ENCODE measurements at places on chromosomes 12 and 14. TPM values are rescaled to one million over a fixed set of nuclear protein-coding genes. Genes with fewer than 3 reads are reported as not detected.

The FAM181A gene
- not detected for total RNA-seq

The PPP4R3A gene
- 69.0 TPM for total RNA-seq

The ZBTB42 gene
- total RNA-seq, result 3.3 TPM

The CFAP54 gene
- total RNA-seq, result 0.35 TPM

The TAS2R30 gene
- total RNA-seq, result 4.3 TPM

The C12orf56 gene
- total RNA-seq, result 0.80 TPM

DNA sequence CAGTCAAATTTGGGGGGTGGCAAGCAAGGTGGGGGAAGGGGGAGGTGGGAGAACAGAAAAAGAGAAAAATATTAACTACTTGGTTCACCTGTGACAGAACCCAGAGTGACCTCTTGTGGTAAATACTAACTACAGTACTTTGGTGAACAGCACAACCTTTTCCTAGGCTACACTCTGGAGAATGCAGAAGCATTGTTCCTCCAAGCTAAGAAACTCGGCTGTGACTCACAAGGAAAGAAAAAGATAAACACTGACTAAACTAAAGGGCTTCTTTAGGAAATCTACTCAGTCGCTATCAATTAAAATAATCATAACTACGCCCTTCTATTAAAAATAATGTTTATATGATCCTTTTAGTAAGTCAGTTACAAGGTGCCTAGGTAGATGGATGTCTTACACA is 5.4 kb downstream of the KCNH5 start:
- H3K36me3 ChIP-seq, result no peaks in the 10 kb centered on the region
- H3K4me1 ChIP-seq, result no peaks in the 10 kb centered on the region
- DNase-seq, result peak; percentile 19
- H3K27ac ChIP-seq, result no peak overlapping the region

GRCh38 chr14:64786296-64787149 is 82.3 kb downstream of the PLEKHG3 start:
- no peak for DNase-seq
- peaks cover 48% of the 10 kb centered on the region for H3K36me3 ChIP-seq
- H3K4me3 ChIP-seq, result no peak overlapping the region
- no peaks in the 10 kb centered on the region for H3K27me3 ChIP-seq

GRCh38 chr12:42868291-42868690 is 278.7 kb upstream of the PRICKLE1 start:
- H3K36me3 ChIP-seq, result no peaks in the 10 kb centered on the region
- no peak for DNase-seq
- no peak overlapping the region for H3K27ac ChIP-seq
- no peaks in the 10 kb centered on the region for H3K27me3 ChIP-seq
- H3K4me3 ChIP-seq, result no peak overlapping the region
- H3K4me1 ChIP-seq, result no peaks in the 10 kb centered on the region

- no peaks in the 10 kb centered on the region for H3K27me3 ChIP-seq
- H3K36me3 ChIP-seq, result no peaks in the 10 kb centered on the region
- H3K4me1 ChIP-seq, result no peaks in the 10 kb centered on the region
- DNase-seq, result peak; percentile 58
- no peak overlapping the region for H3K4me3 ChIP-seq
Measured at GRCh38 chr12:58364389-58365086, 423.2 kb downstream of the ATP23 start.

- no peak overlapping the region for H3K4me3 ChIP-seq
- H3K27ac ChIP-seq, result no peak overlapping the region
- no peak for DNase-seq
- H3K27me3 ChIP-seq, result no peaks in the 10 kb centered on the region
Measured at GRCh38 chr12:24972078-24972477, 23.2 kb upstream of the BCAT1 start.

DNA sequence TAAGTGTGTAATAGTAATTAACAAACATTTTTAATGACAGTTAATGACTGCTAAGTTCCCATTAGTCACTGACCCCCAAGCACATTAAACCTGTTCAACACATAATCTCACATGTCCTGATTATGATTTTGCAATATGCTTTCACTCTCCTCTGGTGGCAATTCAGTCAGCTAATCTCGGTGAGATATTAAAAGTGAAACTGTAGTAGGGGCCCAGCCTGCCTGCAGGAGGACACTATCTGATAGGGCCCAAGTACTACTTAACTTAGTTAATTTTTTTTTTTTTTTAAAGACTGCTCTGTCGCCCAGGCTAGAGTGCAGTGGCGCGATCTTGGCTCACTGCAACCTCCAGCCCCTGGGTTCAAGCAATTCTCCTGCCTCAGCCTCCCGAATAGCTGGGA is 48.8 kb downstream of the CIT start:
- H3K4me1 ChIP-seq, result no peaks in the 10 kb centered on the region
- H3K27me3 ChIP-seq, result no peaks in the 10 kb centered on the region
- no peak overlapping the region for H3K27ac ChIP-seq
- peaks cover 4% of the 10 kb centered on the region for H3K36me3 ChIP-seq

GRCh38 chr12:121970581-121971300 is 50.9 kb upstream of the BCL7A start:
- no peaks in the 10 kb centered on the region for H3K27me3 ChIP-seq
- H3K27ac ChIP-seq, result no peak overlapping the region
- DNase-seq, result peak; percentile 21

DNA sequence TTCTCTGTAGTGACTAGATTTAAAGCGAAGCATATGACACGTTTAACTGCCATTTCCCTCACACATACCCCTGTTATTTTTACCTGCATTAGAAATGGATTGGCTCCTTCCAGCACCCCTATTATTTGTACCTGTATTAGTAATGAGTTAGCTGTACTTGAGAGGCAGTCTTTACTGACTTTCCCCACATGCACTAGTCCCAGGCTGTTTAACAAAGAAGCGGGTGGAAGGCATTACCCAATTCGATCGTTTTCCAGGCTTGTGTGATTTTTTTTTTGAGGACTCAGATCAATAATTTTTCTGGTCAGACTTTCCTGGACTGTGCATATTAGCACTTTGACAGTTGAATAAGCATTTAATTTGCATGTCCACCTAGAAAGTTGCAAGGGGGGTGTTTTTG is 46.4 kb downstream of the RAD52 start:
- DNase-seq, result no peak
- no peaks in the 10 kb centered on the region for H3K4me1 ChIP-seq
- H3K4me3 ChIP-seq, result no peak overlapping the region
- H3K27me3 ChIP-seq, result no peaks in the 10 kb centered on the region
- peaks cover 79% of the 10 kb centered on the region for H3K36me3 ChIP-seq
- no peak overlapping the region for H3K27ac ChIP-seq

- no peaks in the 10 kb centered on the region for H3K27me3 ChIP-seq
- H3K4me3 ChIP-seq, result no peak overlapping the region
- H3K4me1 ChIP-seq, result no peaks in the 10 kb centered on the region
- DNase-seq, result no peak
- H3K27ac ChIP-seq, result no peak overlapping the region
- no peaks in the 10 kb centered on the region for H3K36me3 ChIP-seq
Measured at GRCh38 chr12:84793558-84794367, 118.8 kb downstream of the SLC6A15 start.

GRCh38 chr14:25090716-25091454 is 40.9 kb upstream of the STXBP6 start:
- no peak overlapping the region for H3K4me3 ChIP-seq
- no peaks in the 10 kb centered on the region for H3K27me3 ChIP-seq
- H3K36me3 ChIP-seq, result no peaks in the 10 kb centered on the region
- no peaks in the 10 kb centered on the region for H3K4me1 ChIP-seq
- no peak for DNase-seq
- H3K27ac ChIP-seq, result no peak overlapping the region

DNA sequence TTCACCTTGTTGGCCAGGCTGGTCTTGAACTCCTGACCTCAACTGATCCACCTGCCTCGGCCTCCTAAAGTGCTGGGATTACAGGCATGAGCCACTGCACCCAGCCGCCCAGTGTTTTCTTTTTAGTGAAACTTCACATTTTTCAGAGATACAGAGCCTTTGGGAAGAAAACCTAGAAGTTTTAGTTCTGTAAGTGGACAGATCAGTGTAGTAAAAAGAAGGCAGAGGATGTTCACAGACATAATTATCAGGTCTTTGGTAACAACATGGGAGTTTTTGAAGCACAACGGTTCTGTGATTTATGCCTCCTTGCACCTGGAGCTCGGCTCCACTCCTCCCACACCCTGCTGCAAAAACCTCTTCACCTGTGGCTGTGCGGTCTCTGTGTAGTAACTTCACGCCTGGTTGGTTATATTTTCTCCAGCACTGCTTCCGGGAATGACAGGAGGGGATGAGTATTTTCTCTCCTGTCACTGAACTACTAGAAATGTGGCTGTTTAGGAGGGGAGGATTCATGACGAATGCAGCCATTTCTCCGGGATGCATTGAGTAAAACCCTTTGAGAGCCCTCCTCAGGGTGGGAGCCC is 67.0 kb downstream of the ARF6 start:
- no peaks in the 10 kb centered on the region for H3K36me3 ChIP-seq
- no peaks in the 10 kb centered on the region for H3K27me3 ChIP-seq
- no peak overlapping the region for H3K27ac ChIP-seq
- no peak overlapping the region for H3K4me3 ChIP-seq
- H3K4me1 ChIP-seq, result peaks cover 5% of the 10 kb centered on the region
- no peak for DNase-seq

GRCh38 chr14:104139460-104140212 is 1.2 kb downstream of the KIF26A start:
- no peaks in the 10 kb centered on the region for H3K36me3 ChIP-seq
- peak overlapping the region; percentile 48 for H3K4me3 ChIP-seq
- peak overlapping the region; percentile 20 for H3K27ac ChIP-seq
- peaks cover 51% of the 10 kb centered on the region for H3K27me3 ChIP-seq
- no peak for DNase-seq
- H3K4me1 ChIP-seq, result peaks cover 41% of the 10 kb centered on the region

- no peak overlapping the region for H3K27ac ChIP-seq
- H3K36me3 ChIP-seq, result peaks cover 4% of the 10 kb centered on the region
- no peaks in the 10 kb centered on the region for H3K27me3 ChIP-seq
Measured at GRCh38 chr12:120532701-120533238, 1.4 kb upstream of the RNF10 start.

DNA sequence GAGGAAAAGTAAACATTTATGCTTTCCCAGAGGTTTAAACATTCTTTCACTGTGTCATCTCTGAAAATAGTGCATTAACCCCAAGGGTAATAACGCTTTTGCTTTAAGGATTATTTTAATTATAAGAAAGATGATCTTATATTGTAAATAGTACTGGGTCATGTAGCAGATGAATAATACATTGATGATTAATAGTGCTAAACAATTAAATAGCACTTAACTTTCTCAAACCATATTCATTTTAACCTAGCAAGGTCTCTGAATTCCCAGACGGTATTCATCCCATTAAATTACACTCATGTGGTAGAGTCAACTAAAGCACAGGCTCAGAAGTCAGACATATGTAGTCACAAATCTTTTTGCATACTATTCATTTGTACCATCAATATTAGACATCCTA is 115.6 kb upstream of the FAR2 start:
- DNase-seq, result no peak
- no peak overlapping the region for H3K27ac ChIP-seq
- no peak overlapping the region for H3K4me3 ChIP-seq
- no peaks in the 10 kb centered on the region for H3K4me1 ChIP-seq
- no peaks in the 10 kb centered on the region for H3K27me3 ChIP-seq
- H3K36me3 ChIP-seq, result no peaks in the 10 kb centered on the region

DNA sequence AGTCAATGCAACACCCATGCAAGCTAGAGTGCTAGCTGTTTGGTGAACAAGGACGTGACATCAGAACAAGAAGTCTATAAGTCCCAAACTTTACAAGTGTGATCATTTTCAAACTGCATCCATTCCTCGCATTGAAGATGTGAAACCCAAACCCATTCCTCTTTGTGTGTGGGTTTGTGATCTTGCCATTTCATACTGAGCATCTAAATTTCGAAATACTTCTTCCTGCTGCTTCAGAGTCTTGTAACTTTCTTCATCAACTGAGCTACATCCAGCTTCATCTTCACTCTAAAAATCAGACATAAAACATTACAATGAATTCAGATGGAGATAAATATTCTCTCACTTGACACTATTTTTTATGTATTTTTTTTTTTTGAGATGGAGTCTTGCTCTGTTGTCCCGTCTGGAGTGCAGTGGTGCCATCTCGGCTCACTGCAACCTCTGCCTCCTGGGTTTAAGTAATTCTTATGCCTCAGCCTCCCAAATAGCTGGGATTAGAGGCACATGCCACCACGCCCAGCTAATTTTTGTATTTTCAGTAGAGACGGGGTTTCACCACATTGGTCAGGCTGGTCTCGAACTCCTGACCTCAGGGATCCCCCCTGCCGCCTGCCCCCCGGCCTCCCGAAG is 4.8 kb upstream of the ZCCHC8 start:
- no peak overlapping the region for H3K4me3 ChIP-seq
- no peak overlapping the region for H3K27ac ChIP-seq
- H3K36me3 ChIP-seq, result peaks cover 59% of the 10 kb centered on the region
- no peak for DNase-seq
- peaks cover 5% of the 10 kb centered on the region for H3K4me1 ChIP-seq
- H3K27me3 ChIP-seq, result no peaks in the 10 kb centered on the region

GRCh38 chr14:60975551-60975950 is 5.3 kb downstream of the TRMT5 start:
- no peaks in the 10 kb centered on the region for H3K27me3 ChIP-seq
- H3K4me3 ChIP-seq, result no peak overlapping the region
- H3K36me3 ChIP-seq, result peaks cover 8% of the 10 kb centered on the region

- H3K4me3 ChIP-seq, result no peak overlapping the region
- H3K27me3 ChIP-seq, result no peaks in the 10 kb centered on the region
- peaks cover 17% of the 10 kb centered on the region for H3K4me1 ChIP-seq
- DNase-seq, result peak; percentile 11
Measured at GRCh38 chr12:992647-993046, 1.6 kb downstream of the ERC1 start.

- peak overlapping the region; percentile 90 for H3K27ac ChIP-seq
- peaks cover 8% of the 10 kb centered on the region for H3K4me1 ChIP-seq
- no peaks in the 10 kb centered on the region for H3K27me3 ChIP-seq
- peak overlapping the region; percentile 70 for H3K4me3 ChIP-seq
- DNase-seq, result no peak
Measured at GRCh38 chr12:31958569-31959160, 550 bp upstream of the RESF1 start.

DNA sequence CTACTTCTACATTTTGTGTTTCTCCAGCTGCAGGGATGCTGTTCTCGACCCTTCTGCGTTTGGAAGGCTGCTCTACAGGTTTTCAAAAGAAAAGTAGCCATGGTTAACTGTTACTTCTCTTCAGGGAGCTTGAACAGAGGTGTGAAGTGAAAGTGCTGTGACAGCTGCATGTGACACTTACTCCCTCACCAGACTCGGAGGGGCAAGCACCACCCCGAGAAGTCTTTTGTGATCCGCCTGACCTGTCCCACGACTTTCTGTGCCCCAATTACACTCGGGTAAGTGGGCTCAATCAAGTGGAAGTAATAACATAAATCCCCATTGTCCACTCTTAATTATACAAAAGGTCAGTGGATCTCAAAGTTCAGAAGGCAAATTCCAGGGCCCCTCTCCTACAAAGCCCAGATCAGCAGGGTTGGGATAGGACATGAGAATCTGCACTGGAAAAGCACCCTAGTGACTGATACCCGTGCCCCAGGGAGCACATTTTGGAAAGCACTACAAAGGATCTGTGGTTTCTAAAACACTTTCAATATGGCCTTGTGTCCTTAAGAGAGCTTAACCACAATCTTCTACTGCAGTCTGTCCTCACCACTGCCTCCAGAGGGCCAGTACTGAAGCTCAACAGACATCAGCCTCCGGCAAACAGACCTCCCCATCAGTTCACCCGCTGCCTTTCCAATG is 11.5 kb downstream of the FICD start:
- peaks cover 8% of the 10 kb centered on the region for H3K4me1 ChIP-seq
- no peak overlapping the region for H3K4me3 ChIP-seq
- no peaks in the 10 kb centered on the region for H3K27me3 ChIP-seq
- DNase-seq, result no peak
- no peak overlapping the region for H3K27ac ChIP-seq
- peaks cover 80% of the 10 kb centered on the region for H3K36me3 ChIP-seq

Data from muscle of leg (tissue), 16 donors.